ENCODE measurements at places on chromosomes 11 and 22.

DNA sequence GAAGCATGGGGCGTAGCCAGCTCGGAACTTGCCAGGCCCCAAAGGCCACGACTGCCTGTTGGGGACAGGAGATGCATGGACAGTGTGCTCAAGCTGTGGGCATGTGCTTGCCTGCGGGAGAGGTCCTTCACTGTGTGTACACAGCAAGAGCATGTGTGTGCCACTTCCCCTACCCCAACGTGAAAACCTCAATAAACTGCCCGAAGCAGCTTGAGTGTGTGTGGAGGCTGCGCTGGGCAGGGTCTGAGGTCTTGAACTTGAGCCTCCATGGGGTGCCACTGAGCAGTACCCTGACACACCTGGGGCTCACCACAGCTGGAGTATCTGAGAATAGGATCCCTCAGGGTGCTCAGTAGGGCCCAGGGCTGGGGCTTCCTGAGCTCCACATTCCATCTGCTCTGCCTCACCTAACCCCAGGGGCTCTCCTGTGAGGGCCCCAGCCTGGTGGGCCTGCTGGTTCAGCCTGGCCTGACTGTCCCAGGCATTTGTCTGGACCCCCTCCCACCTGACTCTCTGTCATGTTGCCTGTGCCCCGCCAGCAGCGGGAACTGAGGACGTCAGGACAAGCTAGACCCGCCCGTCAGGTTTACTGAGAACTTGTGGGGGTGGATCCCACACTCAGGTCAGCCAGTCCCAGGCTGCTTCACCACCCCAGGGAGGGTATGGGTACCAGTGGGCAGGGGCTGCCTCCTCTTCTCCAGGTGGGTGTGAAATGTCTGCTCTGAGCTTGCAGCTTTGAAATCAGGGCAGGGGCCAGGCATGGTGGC is 3.2 kb downstream of the RASSF7 start:
- DNase-seq = no peak

DNA sequence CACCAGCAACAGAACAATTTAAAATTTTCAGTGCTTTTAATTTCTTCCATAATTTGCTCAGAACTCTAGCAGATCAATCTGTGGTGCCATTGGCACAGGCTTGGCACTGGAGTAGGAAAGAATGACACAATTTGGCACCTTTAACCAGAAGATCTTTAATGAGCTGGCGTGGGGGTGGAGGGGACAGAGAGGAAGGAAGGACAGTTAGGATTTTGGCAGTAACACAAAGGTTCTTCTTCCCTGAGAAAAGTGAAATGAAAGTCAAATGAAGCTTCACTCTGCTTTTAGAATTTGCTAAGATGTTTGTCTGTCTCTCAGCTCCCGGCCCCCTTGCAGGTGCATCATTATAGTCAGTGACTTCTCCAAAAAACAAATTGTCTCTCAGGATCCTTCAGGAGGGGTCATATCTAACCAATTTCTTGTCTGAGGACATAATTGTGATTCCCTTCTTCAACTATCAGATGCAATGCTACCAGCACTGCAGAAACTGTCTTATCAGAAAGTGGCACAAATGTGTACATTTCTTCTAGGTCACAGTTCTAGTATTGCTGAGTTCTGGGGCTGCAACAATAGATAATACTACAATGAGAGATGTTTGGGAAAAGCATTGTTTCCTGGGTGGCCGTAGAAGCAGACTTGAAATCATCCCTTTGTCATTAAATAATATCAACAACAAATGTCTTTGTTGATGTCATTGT is 66.8 kb downstream of the CSTPP1 start:
- no peak for DNase-seq

- DNase-seq = no peak
Measured at GRCh38 chr11:113789675-113790320, 10.2 kb downstream of the CLDN25 start.

- DNase-seq = no peak
Measured at GRCh38 chr11:15769203-15769602, 587.1 kb downstream of the SOX6 start.

DNA sequence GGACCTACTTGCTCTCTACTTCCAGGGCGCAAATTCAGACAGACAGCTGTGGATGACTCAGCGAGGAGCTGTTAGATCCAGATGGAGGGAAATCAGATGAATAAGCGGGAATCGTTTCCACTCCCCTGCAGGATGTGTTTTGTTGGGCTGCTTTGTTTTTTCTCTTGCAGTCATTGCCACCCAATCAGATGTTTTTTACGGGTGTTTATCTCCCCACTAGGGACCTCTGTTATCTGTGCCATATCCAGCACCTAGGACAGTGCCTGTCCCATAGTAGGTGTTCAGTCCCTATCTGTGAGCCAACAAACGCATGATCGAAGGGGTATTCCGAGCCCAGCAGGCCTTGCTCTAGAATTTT is 51.1 kb upstream of the PARVG start:
- no peak for DNase-seq

GRCh38 chr11:22554221-22554620 is 71.4 kb downstream of the FANCF start:
- no peak for DNase-seq

DNA sequence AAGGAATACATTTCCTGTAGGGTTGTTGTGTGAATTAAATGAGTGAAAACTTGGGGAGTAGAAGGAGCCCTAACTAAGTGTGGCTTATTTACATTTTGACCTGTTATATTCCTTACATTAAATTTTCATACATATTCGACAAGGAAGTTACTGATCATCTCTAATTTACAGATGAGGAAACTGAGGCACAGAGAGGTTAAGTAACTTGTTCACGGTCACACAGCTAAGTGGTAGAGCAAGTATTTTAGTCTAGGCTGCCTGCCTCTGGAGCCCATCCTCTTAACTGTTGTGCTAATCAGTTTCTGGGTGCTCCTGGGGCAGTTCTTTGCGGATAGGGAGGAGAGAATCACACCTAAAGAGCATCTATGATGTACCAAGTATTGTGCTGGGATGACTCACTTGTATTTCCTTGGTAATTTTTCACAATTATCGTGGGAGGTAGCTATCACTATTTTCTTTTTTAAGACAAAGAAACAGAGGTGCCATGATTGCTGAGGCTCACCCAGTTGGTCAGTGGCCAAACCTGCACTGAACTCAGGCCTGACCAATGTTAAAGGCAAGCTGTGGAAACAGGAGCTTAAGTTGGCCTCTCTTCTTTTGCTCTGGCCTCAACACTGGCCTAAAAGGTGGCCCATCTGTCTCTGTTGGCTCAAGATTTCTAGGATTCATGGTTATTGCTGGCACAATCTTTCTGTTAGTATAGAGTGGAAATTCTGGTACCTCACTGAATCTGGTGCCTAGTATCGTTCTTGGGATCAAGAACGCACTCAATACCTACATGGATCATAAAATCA is 2.9 kb upstream of the ELF5 start:
- no peak for DNase-seq

GRCh38 chr11:507727-508515 is 879 bp upstream of the RNH1 start:
- DNase-seq = no peak

DNA sequence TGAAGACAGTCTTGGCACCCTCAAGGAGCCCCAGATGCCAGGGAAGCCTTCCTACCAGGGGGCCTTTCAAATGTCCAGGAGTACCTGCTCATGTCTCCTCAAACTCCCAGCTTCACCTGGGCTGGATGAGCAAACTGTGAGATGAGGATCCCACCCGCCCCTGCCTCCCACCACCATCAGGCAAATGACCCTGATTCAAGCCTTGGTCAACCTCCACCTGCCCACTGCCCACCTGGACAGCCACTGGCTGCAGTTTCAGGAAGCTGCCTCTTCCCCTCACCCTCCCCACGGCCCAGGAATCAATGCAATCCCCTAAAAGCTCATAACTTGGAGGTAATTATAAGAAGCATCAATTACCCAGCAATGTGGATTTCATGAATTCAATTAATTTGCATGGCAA is 122.7 kb downstream of the BUD13 start:
- DNase-seq = no peak

DNA sequence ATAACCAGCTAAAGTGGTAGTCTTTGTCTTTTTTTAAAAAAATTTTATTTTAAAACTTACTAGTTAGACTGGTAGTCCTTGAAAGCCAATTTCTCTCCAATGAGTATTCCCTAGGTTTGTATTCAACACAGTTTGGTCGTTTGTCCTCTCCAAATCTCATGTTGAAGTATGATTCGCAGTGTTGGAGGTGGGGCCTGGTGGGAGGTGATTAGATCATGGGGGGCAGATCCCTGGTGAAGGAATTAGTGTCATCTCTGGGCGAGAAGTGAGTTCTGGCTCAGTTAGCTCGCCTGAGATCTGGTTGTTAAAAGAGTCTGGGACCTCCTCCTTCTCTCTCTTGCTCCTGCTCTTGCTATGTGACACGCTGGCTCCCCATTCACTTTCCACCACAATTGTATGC is 18.0 kb downstream of the FLI1 start:
- no peak for DNase-seq

DNA sequence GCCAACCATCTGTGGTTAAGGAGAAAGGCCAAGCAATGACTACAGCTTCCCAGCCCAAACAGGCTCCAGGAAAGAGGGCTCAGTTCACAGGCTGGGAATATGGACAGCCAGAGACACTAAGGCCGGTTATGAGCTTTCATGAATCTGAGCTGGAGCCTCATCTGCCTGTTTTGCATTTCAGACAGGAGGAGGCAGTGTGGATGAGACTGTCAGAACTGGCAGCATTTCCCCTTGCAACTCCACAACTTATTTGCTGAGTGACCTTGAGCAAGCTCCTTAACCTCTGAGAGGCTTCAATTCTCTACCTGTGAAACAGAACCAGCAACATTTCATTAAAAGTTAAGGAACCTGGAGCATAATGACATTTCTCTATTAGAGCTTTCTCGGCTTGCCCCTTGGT is 264.0 kb downstream of the ETS1 start:
- DNase-seq = peak; percentile 41

DNA sequence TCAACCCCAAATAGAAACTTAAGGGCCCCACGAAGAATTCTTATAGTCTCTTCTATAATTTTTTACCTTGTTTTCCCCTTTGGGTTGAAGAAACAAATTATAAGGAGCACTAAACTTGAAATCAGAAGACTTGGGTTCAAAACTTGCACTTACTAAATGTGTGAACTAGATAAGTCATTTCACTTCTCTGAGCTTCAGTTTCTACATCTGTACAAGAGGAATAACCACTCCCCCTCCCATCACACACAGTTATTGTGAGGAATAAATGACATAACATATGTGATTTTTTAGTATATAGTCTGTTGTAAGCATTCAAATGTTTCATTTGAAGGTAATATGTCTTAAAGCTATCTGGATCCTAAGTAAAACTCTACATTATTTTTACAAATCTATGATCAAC is 78.8 kb downstream of the LIF start:
- DNase-seq = no peak

DNA sequence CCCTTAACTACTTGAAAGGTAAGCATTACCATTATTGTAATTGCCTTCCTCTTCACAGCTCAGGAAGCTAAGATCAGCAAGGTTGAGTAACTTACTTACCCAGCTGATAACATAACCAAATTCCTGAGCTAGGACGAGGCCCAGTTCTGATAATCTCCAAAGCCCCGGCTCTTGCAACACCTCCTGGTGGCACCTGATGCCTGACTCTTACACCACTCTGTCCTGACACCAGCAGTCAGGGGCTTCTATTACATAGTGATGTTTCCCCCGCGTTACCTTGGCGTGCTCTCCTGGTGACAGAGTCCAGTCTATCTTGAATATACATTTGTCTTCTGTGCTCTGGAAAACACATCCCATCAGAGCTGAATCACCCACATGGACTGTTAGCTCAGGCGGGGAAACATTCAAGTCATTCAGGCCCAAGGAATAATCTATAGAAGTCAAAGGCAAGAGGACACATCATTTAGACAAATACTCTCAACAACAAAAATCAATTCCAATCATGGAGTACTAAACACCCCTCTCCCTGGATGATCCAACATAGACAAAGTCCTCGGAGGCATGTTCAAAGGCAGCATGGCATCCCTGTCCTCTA is 12.6 kb downstream of the JAML start:
- no peak for DNase-seq

GRCh38 chr11:120988603-120989002 is 35.3 kb upstream of the TBCEL start:
- DNase-seq = no peak

DNA sequence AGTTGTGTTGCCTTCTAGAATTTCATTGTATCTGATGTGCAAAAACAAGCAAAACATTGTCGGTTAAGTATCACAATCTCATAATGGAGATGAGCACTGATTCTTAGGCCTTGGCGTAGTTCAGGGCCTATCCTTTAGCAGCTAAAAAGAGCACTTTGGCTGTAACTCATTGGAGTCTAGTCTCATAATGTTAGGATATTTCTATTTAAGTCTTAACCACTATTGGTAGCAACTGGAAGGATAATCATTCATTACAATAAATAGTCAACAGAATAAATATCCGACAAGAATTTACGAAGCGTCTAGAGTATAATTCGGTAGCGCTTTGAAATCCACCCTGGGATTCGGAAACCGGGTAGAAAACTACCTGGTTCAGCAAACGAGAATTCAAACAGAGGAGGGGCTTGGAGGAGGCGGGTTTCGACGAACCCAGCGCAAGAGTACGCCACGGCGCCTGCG is 461 bp upstream of the EED start:
- peak; percentile 91 for DNase-seq

DNA sequence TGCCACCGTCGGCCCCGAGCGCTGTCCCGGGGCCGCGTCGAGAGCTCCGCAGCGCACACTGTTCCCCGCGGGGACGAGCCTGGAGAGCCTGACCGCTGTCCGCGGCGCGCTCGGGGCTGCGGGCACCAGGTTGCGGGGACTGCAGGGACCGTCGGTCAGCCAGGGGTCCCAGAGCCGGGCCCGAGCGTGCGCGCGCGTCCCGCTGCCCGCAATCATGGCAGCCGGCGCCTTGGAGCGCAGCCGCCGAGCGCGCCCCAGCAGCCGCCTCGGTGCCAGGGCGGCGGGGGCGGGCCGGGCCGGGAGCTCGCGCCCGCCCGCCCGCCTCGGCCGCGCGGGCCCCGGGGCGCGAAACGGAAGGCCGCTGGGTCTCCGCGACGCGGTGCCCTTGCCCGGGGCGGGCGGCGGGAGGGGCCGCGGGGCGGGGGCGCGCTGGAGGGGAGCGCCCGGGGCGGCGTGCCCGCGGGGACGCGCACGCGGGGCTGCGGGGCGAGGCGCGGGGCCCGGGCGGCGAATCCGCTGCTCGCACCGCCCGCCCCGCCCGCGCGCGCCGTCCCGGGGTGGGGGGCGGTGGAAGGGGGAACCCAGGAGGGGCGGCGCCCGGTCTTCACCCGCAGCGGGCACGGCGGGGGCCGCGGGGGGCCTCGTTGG is 79.4 kb upstream of the PPARA start:
- peak; percentile 51 for DNase-seq

GRCh38 chr22:48944433-48944750 is 883.3 kb downstream of the BRD1 start:
- DNase-seq = no peak

GRCh38 chr11:86014221-86014620 is 54.7 kb downstream of the PICALM start:
- DNase-seq = no peak

DNA sequence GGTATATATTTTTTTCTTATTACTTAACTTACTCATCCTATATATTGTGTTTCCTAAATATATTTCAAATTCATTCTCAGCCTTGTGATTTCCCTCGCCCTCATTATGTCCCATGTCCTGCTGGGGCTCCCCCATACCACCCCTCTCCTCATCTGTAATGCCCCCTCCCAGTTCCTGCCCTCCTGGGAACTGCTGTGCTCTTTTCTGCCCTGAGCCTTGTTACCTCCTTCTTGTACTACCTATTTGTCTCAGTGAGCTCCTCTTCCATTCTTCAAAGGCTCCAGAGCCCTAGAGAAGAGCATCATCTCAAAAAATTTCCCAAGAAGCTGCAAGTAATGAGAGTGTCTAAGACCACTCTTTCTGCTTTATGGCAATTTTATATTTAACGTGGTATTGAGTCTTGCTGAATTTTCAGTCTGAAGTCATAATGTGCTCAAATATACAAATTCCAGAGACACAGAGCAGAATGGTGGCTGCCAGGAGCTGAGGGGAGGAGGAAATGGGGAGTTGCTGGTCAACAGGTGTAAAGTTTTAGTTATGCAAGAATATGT is 66.5 kb upstream of the TOP3B start:
- no peak for DNase-seq

All from stimulated activated CD4-positive, alpha-beta T cell treated with anti-CD3 and anti-CD28 coated beads, Interleukin-4, amount 100 ng/mL, for 24 hours (primary cell).